ENCODE measurements at places on chromosomes 5 and 9. TPM values are rescaled to one million over a fixed set of nuclear protein-coding genes. Genes with fewer than 3 reads are reported as not detected.

DNA sequence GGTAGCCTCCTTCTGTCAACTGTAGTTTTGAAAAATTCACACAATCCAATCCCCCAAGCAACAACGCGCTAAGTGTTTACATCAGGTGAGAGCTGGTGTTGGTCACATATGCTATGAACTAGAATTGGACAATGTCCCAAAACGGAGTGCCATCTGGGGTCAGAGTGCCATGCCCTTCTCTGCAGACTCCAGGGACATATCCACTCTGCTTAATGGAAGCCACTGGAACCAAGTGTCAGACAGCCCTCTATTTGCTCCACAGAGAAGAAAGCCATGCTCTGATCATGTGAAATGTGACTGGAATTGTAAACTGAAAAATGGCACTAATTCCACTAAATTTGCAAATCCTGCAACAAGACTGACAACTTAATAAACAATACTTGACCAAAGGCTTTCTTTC, 12.2 kb downstream of the ABCA1 start:
- no peak for DNase-seq

Gene CD74
- 372 TPM for polyA plus RNA-seq

DNA sequence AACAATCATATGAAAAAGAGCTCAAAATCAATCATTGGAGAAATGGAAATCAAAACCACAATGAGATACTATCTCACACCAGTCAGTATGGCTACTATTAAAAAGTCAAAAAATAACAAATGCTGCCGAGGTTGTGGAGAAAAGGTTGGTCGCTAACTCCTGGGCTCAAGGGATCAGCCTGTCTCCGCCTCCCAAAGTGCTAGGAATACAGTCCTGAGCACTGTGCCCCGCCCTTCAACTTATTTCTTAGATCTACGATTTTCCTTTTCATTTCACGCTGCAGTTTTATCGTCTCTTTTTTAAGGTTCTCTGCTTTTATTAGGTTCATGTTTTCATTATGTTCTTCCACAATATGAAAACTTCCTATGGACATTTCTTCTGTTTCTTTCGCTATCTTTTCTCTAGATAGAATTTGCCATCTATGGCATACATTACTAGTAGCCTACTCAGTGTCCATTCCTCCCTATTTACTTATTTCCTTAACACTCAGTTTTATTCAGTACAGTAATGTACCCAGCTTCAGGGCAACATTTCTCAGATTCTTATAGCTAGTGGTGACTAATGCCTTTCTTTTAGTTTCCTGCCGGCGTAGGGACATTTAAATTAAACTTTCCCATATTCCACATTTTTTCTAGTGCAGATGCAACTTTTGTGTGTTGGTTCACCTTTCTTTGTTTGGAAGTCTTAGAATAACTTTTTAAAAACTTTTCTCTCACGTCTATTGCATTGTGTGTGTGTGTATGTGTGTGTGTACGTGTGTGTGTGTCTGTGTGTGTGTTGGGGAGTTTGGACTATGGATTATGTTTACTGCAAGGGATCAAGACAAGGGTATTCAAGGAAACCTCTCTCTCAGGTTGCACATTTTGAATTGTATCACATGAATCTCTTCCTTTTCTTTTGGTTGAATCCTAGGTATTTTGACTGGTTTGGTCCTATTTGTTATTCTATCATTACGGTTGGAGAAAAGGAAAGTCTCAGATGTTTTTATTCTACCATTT, 21.6 kb upstream of the FBN2 start:
- DNase-seq, result no peak

DNA sequence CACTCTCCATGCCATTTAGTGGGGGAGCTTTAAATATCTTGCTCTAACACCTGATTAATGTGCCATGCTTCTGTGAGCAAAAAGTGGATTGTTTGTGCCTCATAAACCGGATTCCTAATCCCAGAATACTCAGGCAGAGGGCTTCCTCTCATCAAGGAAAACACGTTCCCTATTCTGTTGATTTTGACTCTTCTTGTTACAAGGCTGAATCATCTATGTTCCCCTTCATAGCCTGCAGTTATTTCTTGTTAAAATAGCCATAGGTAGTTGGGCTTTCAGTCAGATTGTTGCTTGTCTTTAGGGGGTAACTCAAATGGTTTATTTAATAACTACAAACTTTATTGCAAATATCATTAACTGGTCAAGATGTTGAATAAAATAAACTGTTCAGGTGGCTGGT, 26.6 kb downstream of the ROPN1L start:
- DNase-seq, result no peak

DNA sequence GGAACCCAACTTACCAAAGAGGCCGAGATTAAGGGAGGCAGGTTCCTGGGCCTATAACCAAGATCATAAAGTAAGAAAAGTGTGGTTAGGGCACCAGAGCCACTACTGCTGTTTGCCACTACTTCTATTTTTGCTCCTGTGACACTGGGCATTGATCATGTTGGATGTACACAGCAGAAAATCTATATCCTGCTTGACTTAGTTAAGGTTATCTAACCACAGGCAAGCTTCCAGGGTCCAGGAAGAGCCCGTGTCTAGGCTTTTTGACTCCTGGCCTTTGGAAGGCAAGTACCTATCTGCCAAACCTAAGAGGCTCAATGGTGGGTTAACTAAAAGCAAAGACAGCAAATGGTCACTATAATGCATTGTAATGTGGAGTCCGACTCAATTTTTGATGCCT, 497.5 kb upstream of the DMAC1 start:
- no peak for DNase-seq

DNA sequence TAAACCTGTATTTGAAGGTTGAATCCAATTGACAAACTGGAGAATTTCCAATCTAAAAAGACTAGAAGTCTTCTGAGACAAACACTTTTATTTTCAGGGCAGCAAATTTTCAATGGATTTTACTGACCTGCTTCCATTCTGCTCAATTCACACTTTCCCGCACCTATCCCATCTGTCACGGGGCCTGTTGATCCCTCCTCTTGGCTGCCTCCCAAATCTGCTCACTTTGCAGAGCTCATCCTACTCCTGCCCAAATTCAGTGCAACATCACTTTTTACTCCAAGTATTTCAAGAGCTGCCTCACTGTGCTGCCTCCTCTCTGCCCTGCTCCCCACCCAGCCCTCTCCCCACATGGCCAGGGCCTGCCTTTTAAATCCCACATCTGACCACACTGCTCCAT, 35.1 kb downstream of the GOLM1 start:
- DNase-seq, result no peak

Gene MYMK
- not detected for polyA plus RNA-seq

Gene REEP2
- 10.1 TPM for polyA plus RNA-seq

GRCh38 chr9:82117026-82117811, 128.6 kb downstream of the SPATA31D1 start:
- peak; percentile 20 for DNase-seq

GRCh38 chr9:16371306-16371705, 499.2 kb downstream of the BNC2 start:
- DNase-seq, result peak; percentile 8

Gene RNF224
- polyA plus RNA-seq, result 15.2 TPM

GRCh38 chr9:31490551-31491106, 893.8 kb upstream of the ACO1 start:
- DNase-seq, result no peak

GRCh38 chr5:98397081-98397480, 376.4 kb upstream of the RGMB start:
- DNase-seq, result no peak

Gene ECM2
- 13.0 TPM for polyA plus RNA-seq

DNA sequence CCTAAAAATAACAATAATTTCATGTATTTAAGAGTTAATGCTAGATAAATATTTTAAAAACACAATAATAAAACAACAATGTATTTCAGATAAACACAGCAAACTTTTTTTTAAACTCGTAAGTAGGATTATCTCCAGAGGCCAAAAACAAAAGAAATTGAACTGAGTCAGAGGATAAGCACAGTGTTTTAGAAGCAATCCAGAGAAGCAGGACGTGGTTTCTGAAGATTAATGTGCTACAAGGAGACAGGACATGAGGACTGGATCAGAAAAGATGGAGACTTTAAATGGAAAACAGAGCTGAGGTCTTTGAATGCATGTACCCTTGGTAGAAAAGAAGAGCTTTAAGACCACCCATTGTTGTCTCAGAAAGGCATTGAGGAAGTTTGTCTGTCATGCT, 491.2 kb upstream of the TLE4 start:
- no peak for DNase-seq

Gene DBH
- 1.6 TPM for polyA plus RNA-seq

Gene LOX
- polyA plus RNA-seq, result 41.7 TPM

Gene PLCXD3
- polyA plus RNA-seq, result 0.39 TPM

Gene WDR41
- polyA plus RNA-seq, result 52.8 TPM

DNA sequence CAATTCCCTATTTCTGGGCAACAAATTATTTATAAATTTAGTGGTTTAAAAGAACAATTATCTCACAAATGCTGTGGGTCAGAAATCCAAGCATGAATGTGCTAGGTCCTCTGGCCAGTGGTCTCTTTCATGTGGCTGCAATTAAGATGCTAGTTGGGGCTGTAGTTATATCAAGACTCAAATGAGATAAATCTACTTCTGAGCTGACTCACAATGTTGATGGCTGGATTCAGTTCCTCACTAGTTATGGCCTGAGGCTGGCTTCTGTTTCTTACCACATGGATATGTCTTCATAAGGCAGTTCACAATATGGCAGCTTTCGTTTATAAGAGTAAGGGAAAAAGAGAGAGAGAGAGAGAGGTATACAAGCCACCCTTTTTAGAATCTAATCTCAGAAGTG, 717.0 kb downstream of the PRELID2 start:
- no peak for DNase-seq

GRCh38 chr9:116318468-116319374, 165.1 kb downstream of the PAPPA start:
- no peak for DNase-seq

DNA sequence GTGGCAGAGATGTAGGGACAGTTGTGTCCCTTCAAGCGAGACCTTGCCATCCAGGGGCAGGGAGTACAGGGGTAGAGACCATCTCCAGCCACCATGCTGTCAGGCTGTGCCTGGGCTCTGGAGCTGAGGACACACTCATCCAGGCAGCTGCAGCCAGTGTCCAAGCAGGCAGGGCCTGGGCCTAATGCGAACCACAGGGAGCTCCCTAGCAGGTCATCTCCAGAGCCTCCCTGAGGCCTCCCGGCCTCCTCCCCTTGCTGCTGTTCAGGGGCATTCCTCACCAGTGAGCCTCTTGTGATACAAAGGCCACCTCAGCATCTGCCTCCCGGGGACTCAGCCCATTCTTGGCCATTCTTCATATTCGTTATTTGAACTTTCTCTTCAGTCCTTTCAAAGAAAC, 35.0 kb downstream of the TPPP start:
- no peak for DNase-seq

DNA sequence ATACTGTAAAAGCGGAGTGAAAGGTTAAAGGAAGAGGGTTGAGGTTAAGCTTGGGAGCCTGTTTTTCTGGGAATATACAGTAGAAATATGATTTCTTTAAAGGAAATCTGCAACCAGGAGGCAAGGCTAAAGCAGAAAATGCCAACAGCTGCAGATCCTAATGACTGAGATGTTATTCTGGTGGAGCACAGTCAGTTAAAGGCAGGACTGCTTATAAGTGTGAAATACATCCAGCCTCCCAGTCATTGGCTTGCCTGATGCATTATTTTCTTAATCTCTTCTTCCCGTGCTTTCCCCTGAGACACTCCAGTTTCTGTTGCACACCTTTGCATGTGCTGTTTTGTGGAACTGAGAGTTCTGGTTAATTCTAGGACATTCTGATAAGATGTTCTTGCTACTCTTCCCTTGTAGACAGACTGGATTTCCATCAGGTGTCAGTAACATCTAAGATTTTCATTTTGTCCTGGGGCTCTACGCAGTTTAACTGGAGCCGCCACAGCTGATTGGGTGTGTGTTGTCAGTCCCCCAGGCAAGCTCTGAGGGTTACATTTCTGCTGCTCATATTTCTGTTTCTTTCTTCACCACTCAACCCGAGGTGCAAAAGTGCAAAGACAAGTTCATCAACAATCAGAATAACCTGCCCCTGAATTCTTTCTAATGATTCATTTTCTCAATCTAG, 44.4 kb downstream of the CAST start:
- DNase-seq, result no peak

- no peak for DNase-seq
These were observed 89.9 kb downstream of the SYK start for GRCh38 chr9:90891308-90892040.

Gene TIFAB
- 0.23 TPM for polyA plus RNA-seq

Gene THBS4
- polyA plus RNA-seq, result 14.2 TPM

- no peak for DNase-seq
These were observed 193.9 kb upstream of the MVB12B start for GRCh38 chr9:126132746-126133145.

Gene NR6A1
- polyA plus RNA-seq, result 1.5 TPM

Gene ZBTB43
- 14.8 TPM for polyA plus RNA-seq

- peak; percentile 67 for DNase-seq
These were observed 59.4 kb upstream of the RAPGEF1 start for GRCh38 chr9:131799177-131799823.

Gene IFNA21
- not detected for polyA plus RNA-seq

DNA sequence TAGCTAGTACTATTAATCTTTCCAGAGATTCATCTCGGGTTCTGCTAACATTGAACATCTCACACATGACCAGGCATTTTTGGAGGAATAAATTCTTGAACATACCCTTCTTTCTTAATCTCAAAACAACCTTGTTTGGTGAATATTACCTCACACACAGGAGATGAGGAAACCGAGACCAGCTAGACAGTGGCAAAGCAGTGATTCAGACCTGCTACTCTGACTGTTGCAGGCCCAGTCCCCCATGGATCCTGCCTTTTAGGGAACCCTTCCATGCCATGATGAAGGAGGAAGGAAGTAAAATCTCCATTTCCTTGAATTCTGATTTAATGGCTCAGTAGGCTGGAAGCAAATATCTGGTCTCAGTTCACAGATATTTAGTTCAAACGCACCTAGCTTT, 2.6 kb downstream of the PCSK5 start:
- no peak for DNase-seq

GRCh38 chr9:137204731-137205125, 720 bp downstream of the TMEM203 start:
- no peak for DNase-seq

Gene MAMDC4
- polyA plus RNA-seq, result 10.9 TPM

Gene TMC1
- polyA plus RNA-seq, result 1.4 TPM

- DNase-seq, result no peak
These were observed 153.9 kb upstream of the MEF2C start for GRCh38 chr5:89036704-89037489.

Gene NIM1K
- polyA plus RNA-seq, result 0.58 TPM

DNA sequence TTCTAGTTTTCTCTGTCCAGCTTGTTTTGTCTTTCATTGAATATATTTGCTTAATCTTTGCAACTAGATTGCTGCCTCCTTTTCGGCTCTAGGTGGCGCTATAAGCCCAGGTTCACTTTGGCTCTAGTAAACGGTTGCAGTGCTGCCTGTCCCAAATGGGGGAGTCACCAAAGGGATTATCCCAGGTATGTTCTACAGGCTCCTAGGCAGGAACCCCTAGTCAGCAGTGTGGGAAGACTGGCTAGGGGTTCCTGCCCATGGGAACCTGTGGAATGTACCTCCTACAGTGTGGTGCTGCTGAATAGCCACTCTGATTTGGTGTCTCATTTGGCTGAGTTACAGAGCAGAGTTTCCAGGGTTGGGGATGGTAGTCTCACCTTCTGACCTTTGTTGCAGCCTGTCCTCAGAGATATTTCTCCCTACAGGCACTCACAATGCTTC, 85.2 kb downstream of the ARSB start:
- DNase-seq, result no peak

Measured in renal cortex interstitium (tissue), 15 donors.